ENCODE measurements at places on chromosomes 16 and 17.

- no peak for DNase-seq
These were observed 3.0 kb upstream of the NRN1L start for GRCh38 chr16:67881621-67882161.

GRCh38 chr17:9862220-9862619, 36.5 kb downstream of the GLP2R start:
- no peak for DNase-seq

DNA sequence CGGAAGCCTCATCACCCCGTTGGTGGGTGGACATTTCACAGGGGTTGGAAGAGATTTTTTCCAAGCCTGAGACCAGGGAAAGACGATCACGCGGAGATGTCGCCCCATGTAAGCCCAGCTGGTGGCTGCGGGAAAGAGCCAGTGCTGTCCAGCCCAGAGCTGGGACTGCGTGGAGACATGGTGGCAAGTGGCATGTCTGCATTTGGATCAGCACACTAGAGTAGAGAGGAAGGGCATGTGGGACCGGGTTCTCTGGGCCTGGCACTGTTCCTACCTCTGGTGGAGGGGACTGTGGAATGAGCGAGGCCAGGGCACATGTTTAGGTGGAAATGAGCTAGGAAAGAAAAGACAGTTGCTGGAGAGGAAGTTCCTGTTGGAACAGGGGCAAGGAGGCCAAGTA, 20.0 kb downstream of the SBK1 start:
- DNase-seq: no peak

DNA sequence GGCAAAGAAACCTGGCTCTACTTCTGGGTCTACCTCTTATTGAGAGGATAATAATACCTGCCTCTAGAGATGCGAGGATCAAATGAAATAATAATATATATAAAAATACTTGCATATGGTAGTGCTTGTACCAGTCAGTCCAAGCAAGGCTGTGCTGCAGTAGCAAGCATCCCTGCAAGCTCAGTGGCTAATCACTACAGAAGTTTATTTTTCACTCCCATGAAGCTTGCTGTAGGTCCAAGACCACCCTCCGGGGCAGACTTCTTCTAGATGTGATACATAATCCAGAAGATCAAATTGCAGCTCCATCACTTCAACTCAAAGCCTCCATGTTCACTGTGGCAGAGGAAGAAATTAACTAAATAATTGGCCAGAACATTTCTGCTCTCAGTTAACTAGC, 48.9 kb upstream of the NKD1 start:
- DNase-seq: no peak

- DNase-seq: no peak
These were observed 10.6 kb downstream of the CNTD1 start for GRCh38 chr17:42809250-42809649.

DNA sequence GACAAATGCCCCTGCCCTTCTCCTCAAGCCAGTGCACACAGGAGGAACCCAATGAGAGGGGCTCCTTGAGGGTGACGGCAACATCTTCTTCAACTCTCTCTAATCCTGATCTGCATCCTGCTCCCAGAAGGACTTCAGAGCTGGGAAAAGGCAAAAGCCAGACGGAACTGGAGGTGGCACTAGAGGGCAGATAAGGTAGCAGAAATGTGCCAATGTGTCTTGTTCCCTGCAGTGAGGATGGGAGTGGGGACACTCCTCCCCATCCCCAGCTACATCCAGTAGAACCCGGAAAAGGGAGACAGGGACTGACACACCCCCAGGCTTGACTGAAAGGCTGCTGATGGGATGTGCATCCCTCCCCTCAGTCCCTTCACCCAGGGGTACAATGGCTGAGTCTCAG, 28.5 kb downstream of the SRCIN1 start:
- DNase-seq: no peak
